Fibroblast of villous mesenchyme (primary cell): ENCODE measurements at places on chromosomes 3 and 15.
A peak's percentile ranks its signal among the peaks of the same experiment; 100 is the strongest.

GRCh38 chr3:195175476-195176337 is 95.3 kb downstream of the XXYLT1 start:
- no peak for DNase-seq

- DNase-seq = no peak
These were observed 169.1 kb upstream of the TSPAN3 start for GRCh38 chr15:77239882-77240608.

GRCh38 chr3:120460862-120461261 is 10.1 kb upstream of the FSTL1 start:
- no peak for DNase-seq

DNA sequence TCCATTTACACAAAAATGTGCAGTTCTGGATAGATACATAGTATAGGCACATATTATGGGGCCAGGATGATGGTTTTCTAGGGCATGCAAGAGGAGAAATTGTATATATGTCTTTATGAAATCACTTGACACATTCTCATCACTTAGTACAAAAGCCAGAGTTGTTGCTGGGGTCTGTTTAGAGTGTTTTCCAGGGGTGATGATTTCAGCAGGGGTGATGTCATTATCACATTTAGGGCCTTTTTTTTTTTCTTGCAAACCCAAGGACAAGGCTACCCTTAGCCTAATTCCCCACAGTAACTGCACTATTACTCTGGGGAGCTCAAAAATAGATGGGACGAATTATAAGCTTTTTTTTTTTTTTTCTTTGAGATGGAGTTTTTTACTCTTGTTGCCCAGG is 3.6 kb downstream of the ZNF589 start:
- DNase-seq = no peak

- DNase-seq = no peak
These were observed 135.0 kb upstream of the DPH6 start for GRCh38 chr15:35680951-35681350.

DNA sequence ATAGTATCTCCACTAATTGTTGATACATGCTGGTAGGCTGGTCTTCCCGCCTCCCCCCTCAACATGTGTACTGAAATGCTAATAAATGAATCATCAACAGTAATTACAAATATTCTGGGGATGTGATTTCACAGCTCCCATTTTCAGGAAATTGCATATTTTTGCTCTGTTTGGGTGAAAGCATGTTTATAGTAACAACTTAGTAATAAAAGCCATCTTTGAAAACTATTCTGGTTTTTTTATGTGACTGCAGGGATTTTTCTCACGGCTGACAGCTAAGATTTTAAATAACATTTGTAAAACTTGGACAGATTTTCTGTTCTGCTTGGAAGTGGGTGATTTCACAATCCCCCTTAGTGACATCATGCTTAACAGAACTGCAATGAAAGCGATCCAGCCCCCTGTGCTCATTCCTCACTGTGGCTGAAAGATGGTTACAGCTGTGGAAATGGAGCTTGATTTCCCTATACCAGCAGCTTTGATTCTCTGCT is 25.6 kb upstream of the FAM174B start:
- peak; percentile 98 for DNase-seq

GRCh38 chr3:64449026-64449425 is 223.8 kb upstream of the PRICKLE2 start:
- DNase-seq = no peak

DNA sequence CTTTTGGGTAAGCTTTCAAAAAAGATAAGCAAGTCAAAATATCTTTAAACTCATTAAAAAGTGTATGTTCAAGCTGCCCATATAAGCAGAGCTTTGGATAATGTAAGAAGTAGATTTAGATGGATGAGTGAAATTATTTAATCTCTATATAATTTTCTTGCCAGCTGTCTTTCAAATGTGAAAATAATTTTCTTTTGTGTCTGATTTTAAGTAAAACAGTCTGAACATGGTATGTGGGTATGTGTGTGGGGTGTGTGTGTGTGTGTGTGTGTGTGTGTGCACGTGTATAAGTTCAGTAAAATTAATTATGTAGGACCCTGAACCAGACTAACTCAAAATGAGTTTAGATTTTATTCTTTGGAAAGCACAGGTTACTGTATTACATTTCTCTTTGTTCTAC is 155.2 kb upstream of the CGNL1 start:
- DNase-seq = no peak

- peak; percentile 16 for DNase-seq
These were observed 67.2 kb downstream of the DNASE1L3 start for GRCh38 chr3:58143417-58144055.
